IPS DF 19.7 (cell line): ENCODE measurements at places on chromosomes 1 and 21.

GRCh38 chr21:38171723-38172344 is 85.0 kb upstream of the KCNJ15 start:
- DNase-seq = peak; percentile 67

DNA sequence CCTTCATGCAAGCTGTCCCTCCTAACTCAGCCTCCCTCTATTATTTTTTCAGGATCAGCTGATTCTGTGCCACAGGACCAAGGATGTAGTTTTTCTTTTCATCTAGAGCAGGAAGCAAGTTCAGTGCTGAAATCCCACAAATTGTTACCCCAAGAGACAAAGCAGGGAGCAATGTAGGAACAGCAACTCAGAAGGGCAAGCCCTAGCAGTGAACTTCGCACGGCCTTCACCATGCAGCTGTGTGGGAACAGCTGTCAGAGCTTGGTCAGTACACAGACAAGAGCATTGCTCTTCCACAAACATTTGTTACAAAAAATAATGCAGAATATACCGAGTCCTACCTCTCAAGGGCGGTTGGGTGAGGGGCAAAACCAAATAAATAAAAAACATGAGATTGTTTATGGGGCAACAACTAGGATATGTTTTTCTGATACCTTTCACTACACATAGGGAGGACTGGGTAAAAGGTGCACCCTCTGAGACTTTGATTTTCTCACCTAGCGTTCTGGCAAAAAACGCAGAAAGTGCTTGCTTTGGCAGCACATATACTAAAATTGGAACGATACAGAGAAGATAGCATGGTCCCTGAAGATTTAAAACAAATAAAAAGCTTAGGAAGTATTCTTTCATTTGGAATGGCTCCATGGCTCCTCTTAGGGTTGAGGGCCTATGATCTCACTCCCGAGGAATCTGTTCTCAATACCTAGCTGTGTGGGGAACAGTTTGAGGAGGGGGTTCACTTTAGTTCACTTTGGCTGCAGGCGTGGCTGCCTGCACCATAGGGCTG is 37.1 kb upstream of the ANGPTL7 start:
- DNase-seq = no peak

DNA sequence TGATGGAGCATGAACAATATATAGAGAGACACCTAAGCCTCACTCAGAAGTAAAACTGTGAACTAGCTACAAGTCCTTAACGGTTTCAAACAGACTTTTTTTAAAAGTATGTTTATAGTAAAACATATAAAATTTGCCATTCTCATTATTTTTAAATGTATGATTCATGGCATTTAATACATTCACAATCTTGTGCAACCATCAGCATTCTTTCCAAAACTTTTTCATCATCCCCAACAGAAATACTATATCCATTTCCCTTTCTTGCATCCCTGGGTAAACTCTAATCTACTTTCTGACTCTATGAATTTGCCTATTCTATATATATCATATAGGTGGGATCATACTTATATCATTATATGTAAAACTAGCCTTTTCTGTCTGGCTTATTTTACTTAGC is 25.5 kb downstream of the EVI5 start:
- DNase-seq = no peak

DNA sequence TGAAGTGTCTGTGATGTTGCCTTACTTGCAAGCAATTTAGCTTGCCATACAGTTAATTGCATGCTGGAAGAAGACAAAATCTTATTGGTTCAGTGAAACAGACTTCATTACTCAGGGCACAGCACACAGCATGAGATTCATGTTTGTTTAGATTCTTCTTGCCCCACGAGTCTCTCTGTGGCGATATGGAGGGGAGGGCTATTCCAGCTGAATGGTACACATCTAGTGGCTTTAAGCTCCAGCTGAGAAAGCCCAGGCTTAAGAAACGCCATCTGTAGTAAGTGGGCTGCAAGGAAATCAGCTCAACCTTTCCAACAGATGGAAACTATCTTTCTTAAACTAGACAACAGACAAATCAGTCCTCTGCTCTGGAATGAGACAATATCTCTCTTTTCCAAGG is 1022.0 kb downstream of the NCAM2 start:
- no peak for DNase-seq

- no peak for DNase-seq
Observed at GRCh38 chr1:198128533-198128932, 28.3 kb upstream of the NEK7 start.

GRCh38 chr1:171485375-171486047 is at the start of gene PRRC2C:
PRRC2C (plus strand) TSS chr1:171485530; CDS start chr1:171512089, 26,559 bp downstream.
- peak; percentile 93 for DNase-seq

- no peak for DNase-seq
Observed at GRCh38 chr21:41630917-41631316, 123.0 kb upstream of the TMPRSS2 start.

GRCh38 chr1:180956028-180956640 is 43.4 kb downstream of the KIAA1614 start:
- DNase-seq = no peak

DNA sequence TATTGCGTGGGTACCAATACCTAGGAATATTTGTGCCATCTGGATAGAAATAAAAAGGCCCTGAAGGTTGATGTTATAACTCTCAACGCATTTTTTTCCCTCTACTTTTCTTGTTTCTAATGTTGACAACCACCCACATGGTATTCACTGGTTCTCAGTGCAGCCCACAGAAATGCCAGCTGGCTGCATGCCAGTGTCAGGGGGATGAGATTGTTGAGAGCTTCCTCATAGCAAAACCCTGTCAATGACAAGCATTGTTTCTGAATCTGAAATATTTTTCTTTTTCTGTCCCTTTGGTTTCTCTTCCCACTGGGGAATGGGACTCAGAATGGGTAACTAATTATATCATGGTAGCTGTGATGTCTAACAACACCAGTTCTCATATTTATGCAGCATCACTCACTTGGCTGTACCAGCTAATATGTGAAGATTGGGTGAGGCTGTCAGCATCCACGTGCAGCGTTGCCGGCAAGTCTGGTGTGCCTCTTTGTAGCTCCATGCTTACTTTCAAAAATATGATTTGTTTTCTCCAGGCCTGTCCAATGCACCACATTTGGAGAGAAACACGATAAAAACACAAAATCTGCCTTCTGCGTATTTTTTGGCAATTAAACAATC is 284.6 kb downstream of the PTBP2 start:
- no peak for DNase-seq
